Heart left ventricle (tissue), 16 donors: ENCODE measurements at places on chromosomes 4 and X. TPM values are rescaled to one million over a fixed set of nuclear protein-coding genes. Genes with fewer than 3 reads are reported as not detected.

GRCh38 chr4:178448372-178449035 lies 1006.3 kb upstream of the AGA start:
- H3K27ac ChIP-seq, result no peak overlapping the region
- H3K4me1 ChIP-seq, result no peaks in the 10 kb centered on the region
- no peaks in the 10 kb centered on the region for H3K36me3 ChIP-seq
- H3K4me3 ChIP-seq, result no peak overlapping the region
- H3K27me3 ChIP-seq, result no peaks in the 10 kb centered on the region

GRCh38 chrX:16177260-16177659 lies 10.0 kb downstream of the MAGEB17 start:
- no peak for DNase-seq
- H3K4me1 ChIP-seq, result no peaks in the 10 kb centered on the region
- no peaks in the 10 kb centered on the region for H3K27me3 ChIP-seq
- H3K36me3 ChIP-seq, result no peaks in the 10 kb centered on the region

GRIA2 gene
- total RNA-seq, result 0.36 TPM

- H3K4me3 ChIP-seq, result no peak overlapping the region
- H3K36me3 ChIP-seq, result no peaks in the 10 kb centered on the region
- H3K27ac ChIP-seq, result peak overlapping the region; percentile 3
- no peaks in the 10 kb centered on the region for H3K4me1 ChIP-seq
- DNase-seq, result no peak
Measured at GRCh38 chrX:10755439-10756334, 135.3 kb upstream of the MID1 start.

GRCh38 chr4:118099106-118099505 lies 64.8 kb downstream of the NDST3 start:
- no peaks in the 10 kb centered on the region for H3K4me1 ChIP-seq
- H3K4me3 ChIP-seq, result no peak overlapping the region
- DNase-seq, result no peak
- no peaks in the 10 kb centered on the region for H3K36me3 ChIP-seq
- H3K27me3 ChIP-seq, result no peaks in the 10 kb centered on the region
- H3K27ac ChIP-seq, result no peak overlapping the region

UTP3 gene
- 18.9 TPM for total RNA-seq

TRIM75 gene
- total RNA-seq, result not detected

USP26 gene
- not detected for total RNA-seq
